ENCODE measurements at places on chromosomes 2 and 18.

DNA sequence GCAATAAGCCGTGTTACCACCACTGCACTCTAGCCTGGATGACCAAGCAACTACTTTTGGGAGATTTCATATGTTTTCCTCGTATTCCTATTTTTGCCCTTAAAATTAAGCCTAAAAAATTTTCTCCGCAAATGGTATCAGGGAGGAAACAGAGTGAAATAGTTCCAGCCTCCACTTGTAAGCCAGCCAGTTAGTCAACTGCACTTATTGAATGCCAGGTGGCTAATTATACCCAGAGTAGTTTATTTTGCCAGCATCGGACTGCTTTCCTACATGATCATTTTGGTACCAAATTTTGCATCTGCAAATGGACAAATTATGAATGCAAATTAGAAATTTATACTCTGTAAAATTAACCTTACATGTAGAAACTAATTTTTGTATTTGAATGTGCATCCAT lies 90.2 kb upstream of the ARHGAP28 start:
- DNase-seq: no peak

GRCh38 chr2:191824398-191824797 lies 22.5 kb downstream of the CAVIN2 start:
- no peak for DNase-seq

GRCh38 chr2:199144546-199144945 lies 313.2 kb downstream of the SATB2 start:
- DNase-seq: no peak

DNA sequence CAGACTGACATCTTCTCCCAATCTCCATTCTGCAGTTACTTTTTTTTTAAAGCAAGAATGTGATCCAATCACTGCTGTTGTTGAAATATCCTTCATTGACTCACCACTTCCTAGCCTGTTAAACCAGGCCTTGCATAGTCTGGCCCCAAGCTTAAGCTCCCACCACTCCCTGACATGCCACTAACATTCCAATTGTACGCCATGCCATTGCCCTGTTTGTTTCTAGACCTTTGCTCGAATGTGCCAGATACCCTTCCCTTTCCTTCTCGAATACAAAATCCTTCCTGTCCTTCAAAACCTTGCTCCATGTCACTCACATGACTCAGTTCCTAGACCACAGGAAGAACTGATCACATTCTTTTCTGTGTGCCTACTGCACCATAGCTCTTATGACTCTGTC lies 224.2 kb downstream of the CYRIA start:
- no peak for DNase-seq

- peak; percentile 27 for DNase-seq
Observed at GRCh38 chr18:31454066-31454708, 6.6 kb downstream of the DSG3 start.

DNA sequence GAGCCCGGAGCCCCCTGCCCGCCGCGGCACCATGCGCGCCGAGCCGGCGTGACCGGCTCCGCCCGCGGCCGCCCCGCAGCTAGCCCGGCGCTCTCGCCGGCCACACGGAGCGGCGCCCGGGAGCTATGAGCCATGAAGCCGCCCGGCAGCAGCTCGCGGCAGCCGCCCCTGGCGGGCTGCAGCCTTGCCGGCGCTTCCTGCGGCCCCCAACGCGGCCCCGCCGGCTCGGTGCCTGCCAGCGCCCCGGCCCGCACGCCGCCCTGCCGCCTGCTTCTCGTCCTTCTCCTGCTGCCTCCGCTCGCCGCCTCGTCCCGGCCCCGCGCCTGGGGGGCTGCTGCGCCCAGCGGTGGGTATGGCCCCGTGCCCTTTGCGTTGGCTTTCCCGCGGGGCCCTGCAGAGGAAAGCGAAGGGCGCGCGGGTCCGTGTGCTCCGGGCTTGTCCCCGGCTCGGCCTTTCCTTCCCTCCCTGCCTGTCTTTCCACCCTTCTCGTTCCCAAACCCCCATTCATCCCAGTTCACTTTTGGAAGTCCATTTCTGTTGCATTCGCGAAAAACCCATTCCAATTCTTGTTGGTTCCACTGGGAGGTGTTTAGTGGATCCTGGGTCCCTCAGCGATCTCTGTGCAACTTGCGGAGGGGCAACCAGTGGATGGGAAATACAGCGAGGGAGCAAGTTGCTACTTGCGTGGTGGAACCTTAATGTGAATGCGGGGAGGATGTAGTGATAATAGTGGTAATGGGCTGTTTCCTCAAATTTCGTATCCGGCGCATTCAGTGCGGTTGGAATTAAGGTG lies 599 bp downstream of the ADAM23 start:
- DNase-seq: no peak

DNA sequence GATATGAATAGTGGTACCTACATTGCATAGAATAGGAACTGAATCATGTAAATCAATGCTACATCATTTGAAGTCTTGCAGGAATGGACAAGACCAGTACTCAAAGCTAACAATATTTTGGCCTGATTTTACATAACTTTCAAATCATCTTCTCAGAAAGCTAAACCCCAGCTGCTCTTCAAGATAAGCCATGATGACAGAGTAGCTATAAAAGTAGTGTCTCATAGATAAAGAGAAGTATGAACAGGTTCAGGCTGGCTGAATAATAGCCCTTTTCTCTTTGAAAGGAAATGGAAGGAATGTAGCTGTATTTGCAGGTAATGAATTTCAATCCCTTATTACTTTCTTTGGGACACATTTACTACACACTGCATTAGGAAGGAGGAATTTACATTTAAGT lies 28.2 kb downstream of the TSPYL6 start:
- no peak for DNase-seq

GRCh38 chr2:65017335-65017734 lies 28.1 kb downstream of the SLC1A4 start:
- DNase-seq: no peak
